GM20000 (cell line): ENCODE measurements at places on chromosomes 5 and 9.
A peak's percentile ranks its signal among the peaks of the same experiment; 100 is the strongest.

DNA sequence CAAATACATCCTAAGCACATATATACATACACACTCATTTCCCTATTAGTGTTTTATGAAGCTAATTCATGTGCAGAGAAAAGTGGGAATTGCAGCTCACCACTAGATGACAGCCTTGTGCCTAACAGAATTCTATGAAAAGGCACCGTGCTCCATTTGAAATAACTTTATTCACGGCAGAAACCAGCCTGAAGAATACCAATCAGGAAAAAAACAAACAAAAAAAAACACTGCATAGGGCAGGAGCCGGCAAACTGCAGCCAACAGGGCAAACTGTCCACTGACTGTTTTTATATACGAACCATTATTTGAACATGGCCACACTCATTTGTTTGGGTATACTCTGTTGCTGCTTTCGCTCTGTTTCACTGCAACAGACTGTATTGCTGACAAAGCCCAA is 33.6 kb downstream of the ERMP1 start:
- peak; percentile 11 for DNase-seq

- no peak for DNase-seq
Measured at GRCh38 chr5:173499471-173500212, 116.8 kb downstream of the BOD1 start.

DNA sequence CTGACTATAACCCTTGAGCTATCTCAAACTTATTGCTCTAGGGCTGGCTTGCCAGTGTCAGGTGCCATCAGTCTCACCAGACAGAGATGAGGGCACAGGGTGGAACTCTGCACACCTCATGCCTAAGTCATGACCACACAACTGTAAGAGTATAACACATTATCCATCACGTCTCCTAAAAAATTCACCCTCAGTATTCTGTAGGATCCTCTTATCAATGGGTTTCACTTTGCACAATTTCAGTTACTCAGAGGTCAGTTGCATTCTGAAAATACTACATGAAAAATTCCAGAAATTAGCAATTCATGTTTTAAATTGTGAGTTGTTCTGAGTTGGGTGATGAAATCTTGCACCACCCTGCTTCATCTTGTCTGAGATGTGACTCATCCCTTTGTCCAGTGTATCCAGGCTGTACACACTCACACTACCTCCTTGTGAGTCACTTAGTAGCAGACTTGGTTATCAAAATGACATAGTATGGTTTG is 690.9 kb upstream of the CDH18 start:
- DNase-seq = no peak

DNA sequence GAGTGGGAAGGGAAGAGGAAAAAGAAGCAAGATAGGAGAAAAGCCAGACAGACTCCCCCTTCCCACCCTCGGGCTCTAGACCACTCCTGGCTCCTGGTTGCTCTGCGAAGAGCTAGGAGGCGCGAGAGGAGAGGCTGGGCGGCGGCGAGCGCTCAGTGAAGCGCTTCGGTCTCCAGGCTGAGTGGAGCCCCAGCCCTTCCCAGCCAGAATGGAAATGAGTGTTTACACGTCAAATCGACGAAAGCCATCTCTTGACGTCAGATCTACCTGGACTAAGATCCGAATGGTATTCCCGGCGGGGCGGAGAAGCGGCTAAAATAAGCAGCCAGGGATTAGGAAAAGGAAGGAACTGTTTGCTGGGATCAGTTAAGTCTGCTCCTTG is at the start of gene PCSK1:
PCSK1 (minus strand) TSS at position 183 of the 382 bp plus-strand sequence. CDS start 206 bp downstream, outside the sequence.
- no peak for DNase-seq

GRCh38 chr5:69509212-69509611 is 16.6 kb downstream of the OCLN start:
- DNase-seq = peak; percentile 38

- no peak for DNase-seq
Measured at GRCh38 chr5:91219091-91219802, 163.9 kb downstream of the ARRDC3 start.

DNA sequence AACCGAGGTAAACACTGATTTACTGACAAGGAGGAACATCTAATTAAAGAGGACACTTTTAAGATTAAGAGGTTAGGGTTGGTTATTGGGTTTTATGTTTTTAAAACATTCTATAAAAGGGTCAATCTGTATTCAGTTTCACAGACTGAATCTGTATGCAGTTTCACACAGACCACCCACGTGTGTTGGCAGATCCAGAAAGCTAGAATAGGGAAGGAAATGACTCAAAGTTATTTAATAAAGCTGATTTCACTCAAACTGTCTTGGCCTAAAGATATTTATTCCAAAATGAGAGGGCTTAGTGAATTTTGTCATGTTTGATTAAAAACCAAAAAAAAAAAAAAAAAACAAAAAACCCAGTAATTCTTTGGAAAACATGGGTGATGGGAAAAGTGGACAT is 140.2 kb downstream of the SLC24A2 start:
- DNase-seq = no peak

GRCh38 chr9:3292311-3292710 is 233.5 kb downstream of the RFX3 start:
- DNase-seq = no peak

DNA sequence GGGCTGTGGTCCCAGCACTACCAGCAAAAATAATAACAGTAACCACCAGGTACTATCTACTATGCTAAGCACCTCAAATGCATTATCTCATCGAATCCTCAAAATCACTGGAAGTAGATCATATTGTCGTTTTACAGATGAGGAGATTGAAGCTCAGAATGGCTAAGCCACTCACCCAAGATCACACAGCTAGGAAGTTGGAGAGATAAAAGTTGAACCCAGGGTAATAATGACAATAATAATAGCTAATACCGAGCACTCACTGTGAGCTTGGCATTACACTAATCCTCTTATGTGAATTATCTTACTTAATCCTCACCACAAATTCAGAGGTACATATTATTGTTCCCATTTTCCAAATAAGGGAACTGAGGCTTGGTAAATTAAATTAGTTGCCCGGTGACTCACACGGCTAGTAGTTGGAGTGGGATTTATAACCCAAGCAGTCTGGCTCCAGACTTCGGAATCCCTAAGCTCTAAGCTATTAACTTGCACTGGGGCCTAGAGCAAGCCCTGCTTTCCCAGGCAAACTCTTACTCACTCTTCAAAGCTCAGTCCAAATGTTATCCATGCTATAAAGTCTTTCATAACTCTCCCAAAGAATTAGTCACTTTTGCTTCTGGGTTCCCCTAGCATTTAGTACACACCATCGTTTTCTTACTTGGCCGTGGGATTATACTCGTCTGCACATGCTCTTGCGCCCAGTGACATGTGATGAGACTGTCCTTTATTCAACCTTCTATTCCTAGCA is 3.8 kb downstream of the ARSI start:
- DNase-seq = no peak

- DNase-seq = no peak
Measured at GRCh38 chr5:123176224-123176937, 87.3 kb downstream of the PRDM6 start.

DNA sequence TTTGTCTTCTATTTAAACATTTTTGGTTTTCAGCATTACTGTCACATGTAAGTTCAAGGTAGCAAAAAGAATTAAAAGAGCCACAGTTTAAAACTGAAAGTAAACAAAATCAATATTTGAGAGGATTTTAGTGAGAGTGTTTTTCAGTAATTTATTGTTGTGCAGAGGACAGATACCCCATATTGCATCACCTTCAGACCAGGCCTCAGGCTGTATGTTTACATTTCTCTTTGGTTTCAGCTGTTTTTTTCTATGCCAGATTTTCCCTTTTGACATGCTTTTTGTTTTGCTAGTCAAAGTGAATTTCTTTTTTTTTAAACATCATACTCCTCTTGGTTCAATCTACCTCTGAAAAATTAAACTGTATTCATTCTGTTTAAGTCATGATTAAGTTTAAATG is 47.2 kb downstream of the MAST4 start:
- no peak for DNase-seq

- no peak for DNase-seq
Measured at GRCh38 chr5:57681942-57682341, 199.3 kb upstream of the ACTBL2 start.

DNA sequence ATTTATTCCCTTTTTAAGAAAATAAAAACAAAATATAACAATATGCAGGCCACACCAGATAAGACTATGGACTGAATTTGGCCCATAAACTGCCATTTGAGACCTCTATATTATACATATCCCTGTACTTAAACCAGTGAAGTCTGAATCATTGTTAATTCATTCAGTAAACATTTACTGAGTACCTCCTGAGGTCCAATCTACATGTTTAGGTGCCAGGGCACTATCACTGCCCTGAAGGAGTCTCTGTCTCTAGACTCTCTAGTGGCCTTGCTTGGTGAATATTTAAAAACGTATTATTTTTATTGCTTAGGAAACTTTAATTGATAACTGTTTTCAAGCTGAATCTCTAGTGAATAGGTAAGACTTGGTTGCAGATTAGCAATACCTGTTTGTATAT is 74.7 kb upstream of the ELL2 start:
- DNase-seq = no peak

- no peak for DNase-seq
Measured at GRCh38 chr5:6920628-6921256, 207.5 kb downstream of the TENT4A start.
